RCC 7860 (cell line): ENCODE measurements at places on chromosomes 12 and 14.

GRCh38 chr12:65891987-65892481 lies 67.8 kb downstream of the HMGA2 start:
- DNase-seq, result peak; percentile 97

DNA sequence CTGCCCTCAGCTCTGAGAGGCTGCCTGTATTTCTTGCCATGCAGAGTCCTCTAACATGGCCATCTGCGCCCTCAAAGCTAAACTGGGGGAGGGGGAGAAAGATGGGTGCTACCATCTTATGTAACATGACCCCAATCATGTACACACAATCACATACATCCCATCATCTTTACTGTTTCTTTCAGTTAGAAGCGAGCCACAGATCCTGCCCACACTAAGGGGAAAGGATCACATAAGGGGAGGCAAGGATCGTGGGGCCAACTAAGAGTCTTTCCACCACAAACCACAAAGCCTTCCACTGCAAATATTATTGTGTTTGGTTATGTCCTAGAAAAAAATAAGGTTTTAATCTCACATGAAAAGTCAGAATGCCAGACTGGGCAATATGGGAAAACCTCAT lies 11.8 kb upstream of the AMN1 start:
- DNase-seq, result no peak

DNA sequence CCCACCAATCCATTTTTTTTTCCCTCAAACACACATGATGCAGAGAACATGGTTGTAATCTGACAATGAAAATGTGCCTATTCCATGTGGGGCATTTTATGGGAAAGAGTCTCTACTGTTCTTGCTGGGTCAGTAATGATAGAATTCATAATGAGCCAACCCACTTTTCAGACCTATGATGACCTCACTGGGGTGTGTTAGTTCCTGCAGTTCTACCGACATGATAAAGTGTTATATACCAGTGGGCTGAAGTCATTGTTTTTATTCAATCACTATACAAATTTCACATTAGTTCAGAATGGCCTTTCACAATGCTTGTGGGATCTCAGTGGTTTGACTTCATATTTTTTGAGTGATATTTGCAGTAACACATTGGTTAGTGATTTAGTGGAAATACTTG lies 47.5 kb downstream of the PPFIBP1 start:
- peak; percentile 63 for DNase-seq

DNA sequence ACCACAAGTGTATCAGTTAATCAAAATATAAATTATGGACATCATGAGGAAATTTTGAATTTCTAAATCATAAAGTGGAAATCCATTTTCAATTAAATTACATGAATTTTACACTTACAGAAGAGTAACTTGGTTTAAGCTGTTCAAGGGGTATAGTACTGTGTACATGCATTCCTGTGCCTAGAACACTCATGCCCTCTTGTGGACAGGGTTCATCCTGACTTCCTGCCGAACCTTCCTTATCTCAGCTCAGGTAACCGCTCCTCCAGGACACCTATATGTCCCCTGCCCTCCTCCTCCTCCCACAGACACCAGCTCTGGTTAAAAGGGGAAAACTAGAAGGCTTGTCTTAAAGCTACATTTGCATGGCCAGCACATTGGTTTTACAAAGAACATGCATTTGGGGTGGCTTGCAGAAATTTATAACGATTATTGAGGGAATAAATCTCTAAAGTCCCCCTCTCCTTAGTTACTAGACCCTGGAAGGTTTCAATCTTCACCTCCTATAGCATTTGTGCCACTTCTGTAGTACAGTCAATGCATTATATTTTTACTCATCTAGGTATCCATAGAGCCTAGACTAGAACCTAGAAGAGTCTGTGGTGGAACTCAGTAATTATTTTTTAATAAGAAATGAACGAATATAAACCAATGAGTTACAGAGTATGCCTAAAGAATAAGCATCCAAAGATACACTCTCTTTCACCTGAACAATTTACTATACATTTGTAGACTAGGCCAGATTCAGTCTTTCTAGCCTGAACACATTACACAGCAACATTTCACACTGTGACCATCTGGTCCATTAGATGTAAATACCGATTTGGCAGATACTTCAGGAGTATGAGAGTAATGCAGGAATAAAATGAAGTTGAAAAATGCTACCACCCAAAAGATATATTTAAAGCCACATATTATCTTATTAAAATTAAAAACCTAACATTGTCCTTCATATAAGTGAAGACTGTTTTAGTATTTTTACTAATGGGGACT lies 345.6 kb downstream of the PAWR start:
- DNase-seq, result peak; percentile 44

GRCh38 chr12:61385771-61386170 lies 874.4 kb upstream of the USP15 start:
- no peak for DNase-seq

- DNase-seq, result no peak
These were observed 6.4 kb downstream of the HSP90AA1 start for GRCh38 chr14:102080183-102081080.

DNA sequence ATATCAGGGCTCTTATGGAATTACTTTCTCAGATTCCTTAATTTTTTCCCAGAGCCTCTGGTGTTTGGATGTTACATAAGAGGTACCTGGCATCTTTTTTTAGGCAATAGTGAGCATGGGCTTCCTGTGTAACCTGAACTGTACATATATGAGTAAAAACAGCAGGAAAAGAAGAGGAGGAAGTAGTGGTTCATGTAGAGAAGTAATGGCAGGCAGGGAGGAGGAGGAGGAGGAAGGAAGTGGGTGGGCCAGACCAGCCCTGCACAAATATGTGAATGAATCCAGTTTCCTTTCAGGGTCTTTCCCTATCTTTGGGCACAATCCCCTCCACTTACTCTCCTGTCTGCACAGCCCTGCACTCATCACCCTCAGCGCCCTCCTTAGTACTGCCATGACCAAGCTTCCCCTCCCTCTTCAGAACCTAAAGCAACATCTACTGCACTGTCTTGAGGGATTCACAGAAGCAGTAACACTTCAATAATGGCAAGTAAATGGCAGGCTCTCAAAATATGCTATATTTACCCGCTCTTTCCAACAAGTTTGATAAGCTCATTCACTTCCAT lies 40.9 kb upstream of the GSG1 start:
- no peak for DNase-seq

DNA sequence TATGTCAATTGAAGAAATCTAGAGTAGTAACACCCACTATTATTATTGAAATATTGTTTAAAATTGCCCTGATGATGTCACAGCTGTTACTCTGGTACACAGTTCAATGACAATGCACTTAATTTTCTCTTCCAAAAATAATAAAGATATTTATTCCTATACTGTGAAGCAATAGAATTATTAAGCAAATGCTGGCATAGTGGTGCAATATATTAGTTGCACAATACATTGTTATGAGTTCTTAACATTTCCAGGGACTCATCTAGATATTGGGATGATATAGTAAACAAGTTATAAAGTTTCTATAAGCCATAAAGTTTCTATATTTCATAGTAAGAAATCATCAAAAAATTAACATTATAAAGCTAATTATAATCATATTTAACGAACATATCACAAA lies 897.8 kb downstream of the LRFN5 start:
- no peak for DNase-seq

DNA sequence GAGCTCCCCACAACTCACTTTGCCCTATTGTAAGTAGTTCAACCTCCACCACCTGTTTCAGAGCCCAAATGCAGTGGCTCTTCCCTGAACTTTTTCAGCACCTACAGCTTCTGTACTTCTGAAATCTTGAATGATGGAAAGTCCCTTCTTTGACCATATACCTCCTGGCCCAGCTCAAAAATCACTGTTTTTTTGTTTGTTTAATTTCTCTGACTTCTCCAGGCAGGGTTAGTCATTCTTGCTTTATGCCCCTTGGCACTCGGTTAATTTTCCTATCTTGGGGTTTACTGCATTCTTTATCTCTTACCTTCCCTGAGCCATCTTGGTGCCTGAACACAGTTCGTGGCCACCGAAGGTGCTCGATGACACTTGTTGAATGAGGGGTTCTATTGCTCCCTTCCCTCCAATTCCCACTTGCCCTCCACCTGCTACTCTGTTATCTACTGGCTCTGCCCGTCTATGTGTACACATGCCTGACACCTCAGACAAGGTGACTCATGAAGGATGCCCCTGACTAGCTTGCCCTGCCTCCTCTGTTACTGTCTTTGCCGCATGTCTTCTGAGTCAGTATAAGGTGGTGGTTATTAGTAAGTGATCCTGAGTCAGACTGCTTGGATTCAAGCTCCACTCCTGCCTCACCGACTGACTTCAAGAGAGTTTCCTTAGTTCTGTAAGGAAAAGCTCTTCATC lies 4.4 kb downstream of the AMHR2 start:
- DNase-seq, result peak; percentile 95

GRCh38 chr12:122474324-122474716 lies 26.4 kb downstream of the ZCCHC8 start:
- no peak for DNase-seq

GRCh38 chr12:94712815-94713515 lies 62.6 kb upstream of the TMCC3 start:
- no peak for DNase-seq

DNA sequence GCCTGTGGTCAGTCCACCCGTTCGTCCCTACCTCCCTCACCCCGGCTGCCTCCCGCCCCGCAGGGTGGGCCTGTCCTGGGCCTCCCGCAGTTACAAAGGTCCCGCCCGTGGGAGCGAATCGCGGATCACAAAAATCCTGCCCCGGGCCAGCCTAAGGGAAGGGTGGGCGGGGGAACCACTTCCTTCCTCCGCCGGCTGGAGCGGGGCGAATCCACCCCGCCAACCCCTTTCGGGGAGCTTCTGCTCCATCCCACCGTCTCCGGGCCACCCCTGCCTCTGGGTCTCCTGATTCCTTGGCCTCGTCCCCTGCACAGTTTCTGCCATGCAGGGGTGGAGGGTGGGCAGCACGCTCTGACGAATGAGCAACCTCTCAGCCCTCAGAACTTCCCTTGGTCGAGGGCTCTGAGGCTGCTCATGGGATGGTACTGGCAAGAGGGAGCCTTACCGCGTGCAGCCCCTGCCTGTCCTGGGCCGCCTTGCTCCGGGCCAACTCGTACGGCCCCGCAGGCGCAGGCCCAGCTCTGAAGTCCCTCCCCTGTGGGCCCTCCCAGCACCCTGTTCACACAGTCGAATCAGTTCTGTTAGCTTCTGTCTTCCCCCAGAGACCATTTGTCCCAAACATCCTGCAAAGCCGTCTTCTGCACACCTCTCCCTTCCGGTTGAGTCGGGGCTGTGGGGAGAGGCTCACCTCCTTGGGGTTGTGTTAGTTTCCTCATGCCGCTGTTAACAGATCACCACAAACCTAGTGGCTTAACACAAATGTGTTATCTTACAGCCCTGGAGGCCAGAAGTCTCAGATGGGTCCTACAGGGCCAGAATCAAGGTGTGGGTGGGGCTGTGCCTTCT lies 589 bp upstream of the HVCN1 start:
- no peak for DNase-seq

GRCh38 chr14:64561631-64562030 lies 11.9 kb downstream of the PPP1R36 start:
- DNase-seq, result no peak

GRCh38 chr14:71460091-71460490 lies 472.1 kb upstream of the RGS6 start:
- DNase-seq, result no peak

DNA sequence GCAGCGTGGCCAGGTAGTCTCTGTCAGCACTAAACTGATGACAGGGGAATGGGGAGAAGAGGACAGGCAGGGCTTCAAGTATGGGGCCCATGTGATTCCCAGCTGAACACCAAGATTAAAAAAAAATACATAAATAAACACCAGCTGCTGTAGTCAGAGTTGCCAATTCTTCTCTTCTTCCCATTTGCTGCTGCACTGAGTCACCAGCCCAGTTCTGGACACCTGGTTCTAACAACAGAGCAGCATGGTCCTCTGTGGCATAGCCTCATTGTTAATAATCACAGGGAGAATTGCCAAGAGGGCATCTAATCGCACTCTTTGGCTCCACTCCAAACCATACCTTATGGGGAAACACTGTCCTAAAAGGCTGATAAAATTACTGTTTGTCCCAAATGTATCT lies 15.1 kb downstream of the PPM1H start:
- no peak for DNase-seq

DNA sequence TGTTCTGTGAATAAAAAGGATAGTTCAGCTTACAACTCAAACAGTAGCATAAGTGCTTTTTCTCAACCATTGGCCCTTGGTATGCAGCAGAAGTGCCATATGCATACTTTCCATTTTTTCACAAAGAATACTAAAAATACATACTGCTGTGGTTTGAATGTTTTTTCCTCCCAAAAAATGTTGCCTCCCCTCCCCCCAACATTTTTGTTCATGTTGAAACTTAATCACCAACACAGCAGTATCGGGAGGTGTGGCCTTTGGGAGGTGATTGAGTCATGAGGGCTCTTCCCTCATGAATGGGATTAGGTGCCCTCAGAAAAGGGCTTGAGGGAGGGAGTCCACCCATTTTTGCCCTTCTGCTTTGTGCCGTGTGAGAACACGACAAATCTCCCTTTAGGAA lies 198.6 kb downstream of the ESR2 start:
- no peak for DNase-seq

- DNase-seq, result no peak
These were observed 1.3 kb downstream of the MAX start for GRCh38 chr14:65100922-65101541.

GRCh38 chr12:101002696-101003419 lies 207.2 kb downstream of the SLC5A8 start:
- DNase-seq, result no peak

DNA sequence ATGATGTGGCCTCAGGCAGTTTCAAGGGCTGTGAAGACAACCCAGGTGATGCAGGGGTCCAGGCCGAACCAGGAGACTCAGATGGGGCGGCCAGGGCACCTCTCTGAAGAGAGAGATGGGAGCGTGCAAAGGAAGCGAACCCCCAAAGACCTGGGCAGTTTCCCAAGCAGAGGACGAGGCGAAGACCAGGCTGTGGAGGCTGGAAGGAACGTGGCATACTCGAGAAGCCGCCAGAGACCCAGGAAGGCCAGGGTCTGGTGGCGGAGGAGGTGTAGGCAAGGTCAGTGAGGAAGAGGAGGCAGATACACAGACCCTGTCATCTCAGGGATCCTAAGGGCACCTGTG lies 24.7 kb downstream of the LTBP2 start:
- DNase-seq, result no peak

DNA sequence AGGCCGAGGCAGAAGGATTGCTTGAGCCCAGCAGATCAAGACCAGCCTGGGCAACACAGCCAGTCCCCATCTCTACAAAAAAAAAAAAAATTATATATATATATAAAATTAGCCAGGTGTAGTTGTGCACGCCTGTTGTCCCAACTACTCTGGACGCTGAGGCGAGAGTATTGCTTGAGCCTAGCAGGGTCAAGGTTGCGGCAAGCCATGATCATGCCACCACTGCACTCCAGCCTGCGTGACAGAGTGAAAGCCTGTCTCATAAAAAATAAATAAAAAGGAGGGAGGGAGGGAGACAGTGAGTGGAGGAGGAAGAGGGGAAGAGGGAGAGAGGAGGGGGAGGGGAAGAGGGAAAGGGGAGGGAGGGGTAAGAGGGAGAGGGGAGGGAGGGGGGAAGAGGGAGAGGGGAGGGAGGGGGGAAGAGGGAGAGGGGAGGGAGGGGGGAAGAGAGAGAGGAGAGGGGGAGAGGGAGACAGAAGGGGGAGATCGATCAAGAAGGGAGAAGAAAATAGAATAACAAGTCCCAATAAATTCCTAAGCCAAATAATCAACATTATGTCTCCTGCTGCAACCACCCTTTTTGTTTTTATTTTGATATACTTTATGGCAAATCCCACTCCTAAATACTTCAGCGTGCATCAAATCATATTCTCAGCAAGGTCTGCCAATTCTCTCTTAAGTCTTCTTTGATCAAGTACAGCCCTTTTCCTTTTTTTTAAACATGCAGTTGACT lies 163.9 kb downstream of the MED13L start:
- no peak for DNase-seq

- no peak for DNase-seq
These were observed 241.4 kb downstream of the BMP4 start for GRCh38 chr14:53715193-53715721.
